ENCODE measurements at places on chromosomes 11 and 22.
A peak's percentile ranks its signal among the peaks of the same experiment; 100 is the strongest.

DNA sequence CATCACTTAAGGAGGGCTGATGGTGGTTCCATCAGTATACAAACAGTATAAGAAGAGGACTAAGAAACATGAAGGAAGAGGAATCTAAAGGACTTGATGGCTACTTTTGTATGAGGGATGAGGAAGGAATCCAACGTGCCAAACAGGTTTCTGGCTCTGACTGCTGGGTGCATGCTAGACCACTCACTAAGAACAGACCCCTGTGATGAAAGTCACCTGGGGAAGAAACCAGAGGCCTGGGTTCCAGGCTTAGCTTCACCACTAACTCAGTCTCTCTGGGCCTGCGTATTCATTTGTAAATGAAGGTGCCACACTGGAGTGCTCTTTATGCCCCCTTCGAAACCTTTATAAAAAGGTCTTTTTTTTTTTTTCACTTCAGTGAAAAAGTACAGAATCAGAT lies 55.1 kb downstream of the AAMDC start:
- no peak for DNase-seq

- DNase-seq: no peak
Measured at GRCh38 chr22:42610186-42610585, 4.5 kb downstream of the POLDIP3 start.

DNA sequence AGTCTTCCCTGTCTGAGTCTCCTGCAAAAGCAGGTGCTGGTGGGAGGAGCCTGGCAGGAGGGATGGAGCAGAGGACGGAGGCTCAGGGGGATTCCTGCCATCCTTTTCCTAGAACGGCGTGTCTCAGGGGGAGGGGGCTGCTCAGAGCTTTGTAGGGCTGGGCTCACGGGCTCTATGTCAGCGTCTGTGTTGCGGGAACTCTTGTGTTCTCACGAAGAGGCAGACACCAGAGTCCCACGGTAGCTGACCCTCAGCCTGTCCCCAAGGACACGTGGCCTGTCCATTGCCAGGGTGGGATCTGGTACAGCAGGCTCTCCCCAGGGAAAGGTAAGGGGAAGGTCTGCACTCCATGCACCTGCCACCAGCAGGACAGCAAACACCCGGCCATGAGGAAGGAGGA lies 1505.2 kb downstream of the TBC1D22A start:
- no peak for DNase-seq

DNA sequence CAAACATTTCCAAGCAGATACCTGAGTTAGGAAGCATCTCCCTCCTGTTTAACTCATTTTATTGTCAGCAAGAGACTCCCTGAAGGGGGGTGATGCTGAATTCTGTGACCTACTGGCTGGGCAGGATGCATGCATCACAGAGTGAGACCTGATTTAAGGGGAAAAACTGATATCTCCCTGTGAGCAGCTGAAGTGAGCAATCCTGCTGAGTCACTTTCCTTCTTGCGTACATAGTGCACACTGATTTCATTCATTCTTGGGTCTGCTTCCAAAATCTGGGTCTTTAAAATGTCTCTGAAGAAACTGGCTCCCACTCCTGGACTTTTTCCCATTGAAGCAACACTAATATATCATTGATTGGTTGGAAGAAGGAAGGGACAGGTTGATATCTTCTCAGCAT lies 23.3 kb downstream of the P4HA3 start:
- DNase-seq: peak; percentile 48

DNA sequence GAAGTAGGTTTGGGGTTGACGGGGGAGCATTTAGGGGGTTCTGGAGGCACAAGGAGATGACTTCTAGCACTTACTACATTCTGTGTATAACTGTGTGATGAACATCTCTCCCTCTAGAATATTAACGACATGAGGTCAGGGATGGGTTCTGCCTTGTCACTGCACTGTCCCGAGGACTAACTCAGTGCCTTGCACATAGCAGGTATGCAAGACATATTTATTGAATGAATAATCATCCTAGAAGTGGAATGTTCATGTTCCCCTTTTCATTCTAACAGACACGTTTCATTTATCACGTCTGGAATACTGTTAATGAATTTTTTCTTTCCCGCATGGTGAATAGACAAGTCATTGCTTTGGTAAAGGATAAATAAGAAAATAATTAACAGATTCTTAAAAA lies 12.6 kb downstream of the SYT13 start:
- DNase-seq: no peak

GRCh38 chr22:42470366-42471082 lies 38.3 kb upstream of the NFAM1 start:
- DNase-seq: no peak

GRCh38 chr11:59787255-59787588 lies 23.4 kb downstream of the MRPL16 start:
- no peak for DNase-seq

DNA sequence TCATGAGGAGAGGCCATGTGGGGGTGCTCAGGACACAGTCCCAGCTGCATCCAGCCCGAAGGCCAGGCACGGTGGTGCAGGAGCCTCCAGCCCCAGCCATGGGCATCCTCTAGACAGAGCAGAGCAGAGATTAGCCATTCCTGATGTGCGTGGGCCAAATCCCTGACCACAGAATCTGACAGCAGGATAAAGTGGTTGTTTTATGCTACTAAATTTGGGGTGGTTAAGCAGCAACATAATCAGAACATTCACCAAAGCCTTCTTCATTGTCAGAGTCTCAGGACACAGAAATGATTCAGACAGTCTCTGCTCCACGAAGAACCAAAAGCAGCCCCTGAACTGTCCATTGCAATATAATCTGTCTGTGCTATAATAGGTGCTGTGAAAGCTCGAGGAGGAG lies 19.7 kb downstream of the RASD2 start:
- DNase-seq: no peak

DNA sequence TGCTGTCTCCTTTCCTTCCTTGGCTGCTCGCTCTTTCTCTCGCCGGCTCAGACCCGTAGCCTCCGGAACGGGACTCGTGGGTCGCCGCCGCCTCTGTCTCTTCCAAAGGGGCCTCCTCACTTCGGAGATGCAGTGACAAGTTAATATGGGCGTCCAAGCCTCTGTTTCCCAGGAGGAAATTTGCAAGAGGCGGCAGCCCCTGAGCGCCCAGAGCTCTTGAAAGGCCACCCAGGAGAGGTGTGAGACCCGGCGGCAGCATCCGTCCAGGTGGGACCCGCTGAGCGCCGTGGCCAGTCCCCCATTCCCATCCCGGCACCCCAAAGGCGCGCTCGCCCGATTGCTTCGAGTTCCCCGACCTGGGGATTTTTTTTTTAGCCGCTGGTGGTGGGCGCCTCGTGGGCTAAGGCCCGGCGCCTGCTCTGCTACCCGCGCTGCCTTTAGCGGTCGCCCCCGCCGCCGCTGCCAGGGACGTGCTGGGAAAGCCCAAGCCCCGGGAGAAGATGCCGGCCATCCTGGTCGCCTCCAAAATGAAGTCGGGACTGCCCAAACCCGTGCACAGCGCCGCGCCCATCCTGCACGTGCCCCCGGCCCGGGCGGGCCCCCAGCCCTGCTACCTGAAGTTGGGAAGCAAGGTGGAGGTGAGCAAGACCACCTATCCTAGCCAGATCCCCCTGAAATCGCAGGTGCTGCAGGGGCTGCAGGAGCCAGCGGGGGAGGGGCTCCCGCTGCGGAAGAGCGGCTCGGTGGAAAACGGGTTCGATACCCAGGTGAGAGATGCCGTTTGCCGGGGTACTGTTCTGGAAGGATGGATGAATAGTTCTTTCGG lies 772 bp downstream of the NAV2 start:
- no peak for DNase-seq

DNA sequence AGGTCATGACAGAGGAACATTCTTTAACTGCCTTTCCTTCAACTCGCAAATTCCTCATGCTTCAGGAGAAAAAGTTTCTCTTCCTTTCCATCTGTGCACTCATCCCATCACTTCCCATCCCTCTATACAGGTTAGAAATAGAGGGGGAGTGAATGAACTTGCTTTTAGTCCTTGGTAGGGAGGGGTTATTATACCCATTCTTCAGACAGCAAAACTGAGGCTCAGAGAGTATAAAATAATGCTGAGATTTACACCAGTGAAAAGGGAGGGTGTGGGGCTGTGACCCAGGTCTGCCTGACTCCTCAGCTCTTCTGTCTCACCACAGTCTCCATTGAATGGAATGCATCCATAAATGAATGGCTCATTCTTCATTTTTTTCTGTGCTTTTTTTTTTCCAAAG lies 109.4 kb upstream of the RCN1 start:
- DNase-seq: no peak

DNA sequence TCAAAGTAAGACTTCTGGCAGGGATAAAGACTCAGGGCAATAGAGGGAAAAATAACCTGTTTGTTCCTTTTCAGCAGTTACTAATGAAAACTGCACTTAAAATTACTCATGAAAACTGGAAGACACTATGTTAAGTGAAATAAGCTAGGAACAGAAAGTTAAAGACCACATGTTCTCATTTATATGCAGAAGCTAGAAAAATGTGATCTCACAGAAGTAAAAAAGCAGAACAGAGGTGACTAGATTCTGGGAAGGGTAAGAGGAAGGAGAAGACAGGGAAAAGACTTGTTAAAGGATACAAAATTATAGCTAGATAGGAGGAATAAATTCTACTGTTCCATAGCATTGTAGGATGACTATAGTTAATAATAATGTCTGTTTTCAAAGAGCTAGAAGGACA lies 22.2 kb downstream of the HPS5 start:
- DNase-seq: no peak

DNA sequence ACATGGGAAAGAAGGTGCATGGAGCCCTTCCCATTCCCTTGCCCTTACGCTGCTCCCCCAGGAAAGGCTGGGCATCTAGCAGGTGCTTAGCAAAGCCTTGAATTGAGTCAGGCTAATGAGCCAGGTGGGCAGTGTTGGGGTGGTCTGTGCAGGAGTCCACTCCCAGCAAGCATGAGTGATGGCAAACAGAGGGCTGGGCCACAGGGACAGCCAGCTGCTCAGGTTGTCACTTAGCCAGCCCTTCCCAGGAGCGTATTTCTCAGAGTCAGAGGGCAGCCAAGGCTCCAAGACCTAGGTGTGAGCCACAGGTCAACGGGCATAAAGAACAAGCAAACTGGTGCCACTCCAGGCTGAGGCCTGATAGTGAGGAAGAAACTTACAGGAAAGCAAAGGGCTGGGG lies 149.8 kb downstream of the DSCAML1 start:
- no peak for DNase-seq

DNA sequence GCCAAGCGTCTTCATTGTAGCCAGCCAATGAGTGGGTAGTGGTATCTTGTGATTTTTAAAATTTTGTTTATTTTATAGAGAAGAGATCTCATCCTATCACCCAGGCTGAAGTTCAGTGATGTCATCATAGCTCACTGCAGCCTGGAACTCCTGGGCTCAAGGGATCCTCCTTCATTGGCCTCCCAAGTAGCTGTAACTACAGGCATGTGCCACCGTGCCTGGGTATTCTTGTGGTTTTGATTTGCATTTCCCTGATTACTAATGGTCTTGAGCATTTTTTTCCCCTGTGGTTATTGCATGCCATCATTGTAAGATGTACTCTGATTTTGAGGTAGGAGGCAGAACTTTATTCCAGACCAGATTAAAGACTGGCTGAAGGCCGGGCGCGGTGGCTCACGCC lies 2.4 kb upstream of the DENND6B start:
- no peak for DNase-seq

DNA sequence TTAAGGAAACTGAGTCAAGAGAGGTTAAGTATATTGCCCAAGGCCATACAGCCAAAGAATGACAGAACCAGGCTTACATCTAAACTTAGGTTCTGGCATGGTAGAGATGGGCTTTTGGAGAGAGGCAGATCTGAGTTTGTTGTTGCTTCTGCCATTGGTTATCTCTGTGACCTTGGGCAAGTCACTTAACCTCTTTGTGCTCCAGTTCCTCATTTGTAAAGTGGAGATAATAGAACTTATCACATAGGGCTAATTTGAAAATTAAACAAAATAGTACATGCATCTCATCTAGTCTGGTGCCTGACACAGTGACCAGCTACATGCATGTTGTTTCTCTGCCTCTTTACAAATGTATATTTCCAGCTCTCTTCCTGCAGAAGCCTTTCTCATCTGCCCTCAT lies 47.0 kb upstream of the PLET1 start:
- no peak for DNase-seq

GRCh38 chr22:19962246-19962908 lies 20.8 kb upstream of the TXNRD2 start:
- DNase-seq: no peak

DNA sequence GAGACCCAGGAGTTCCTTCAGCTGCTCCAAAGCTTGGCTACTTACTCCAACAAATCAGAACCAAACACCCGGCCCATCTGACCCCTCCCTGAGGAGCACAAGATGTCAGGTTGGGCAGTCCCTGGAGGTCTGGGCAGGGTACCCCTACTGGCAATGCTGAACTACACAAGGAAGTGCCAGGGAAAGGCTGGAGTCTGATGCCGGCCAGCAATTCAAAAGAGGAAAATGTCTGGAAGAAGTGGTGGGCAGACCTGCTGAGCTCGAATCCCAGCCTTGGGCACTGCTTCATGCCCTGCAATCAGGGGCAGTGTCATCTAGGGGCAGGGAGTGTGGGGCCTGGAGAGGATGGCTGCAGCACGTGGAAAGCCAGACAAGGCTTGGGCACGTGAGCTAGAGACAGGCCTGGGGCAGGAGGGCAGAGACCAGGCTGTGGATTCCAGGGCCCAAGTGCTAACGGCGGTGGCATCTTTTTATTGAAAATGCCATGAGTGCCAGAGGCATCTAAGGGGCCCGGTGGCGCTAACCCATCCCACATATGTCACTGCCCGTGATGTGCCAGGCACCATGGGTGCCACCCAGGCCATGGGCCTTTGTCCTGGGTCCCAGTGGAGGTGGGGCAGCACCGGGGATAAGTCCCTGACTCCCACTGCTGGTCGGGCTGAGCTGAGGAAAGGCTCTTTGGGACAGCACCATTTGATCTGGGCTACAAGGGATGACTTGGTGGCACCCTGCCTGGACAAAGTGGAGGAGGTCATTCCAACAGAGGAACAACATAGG lies 97.9 kb upstream of the PITPNB start:
- no peak for DNase-seq

DNA sequence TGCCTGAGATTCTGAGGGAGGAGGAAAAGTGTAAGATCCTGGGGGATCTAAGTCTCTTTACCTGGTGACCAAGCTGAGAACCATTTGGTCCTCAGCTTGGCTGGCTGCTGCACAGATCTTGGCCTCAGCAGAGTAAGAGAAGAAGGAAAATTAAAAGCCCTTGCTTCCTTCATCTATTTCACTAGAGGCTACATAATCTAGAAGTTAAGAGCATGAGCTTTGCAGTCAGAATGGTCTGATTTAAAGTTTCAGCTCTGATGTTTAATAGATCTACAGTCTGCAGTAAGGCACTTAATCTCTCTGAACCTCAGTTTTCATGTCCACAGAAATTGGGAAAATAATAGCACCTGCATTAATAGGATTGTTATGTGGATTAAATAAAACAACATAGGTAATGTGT lies 3.1 kb upstream of the ZBTB16 start:
- no peak for DNase-seq

DNA sequence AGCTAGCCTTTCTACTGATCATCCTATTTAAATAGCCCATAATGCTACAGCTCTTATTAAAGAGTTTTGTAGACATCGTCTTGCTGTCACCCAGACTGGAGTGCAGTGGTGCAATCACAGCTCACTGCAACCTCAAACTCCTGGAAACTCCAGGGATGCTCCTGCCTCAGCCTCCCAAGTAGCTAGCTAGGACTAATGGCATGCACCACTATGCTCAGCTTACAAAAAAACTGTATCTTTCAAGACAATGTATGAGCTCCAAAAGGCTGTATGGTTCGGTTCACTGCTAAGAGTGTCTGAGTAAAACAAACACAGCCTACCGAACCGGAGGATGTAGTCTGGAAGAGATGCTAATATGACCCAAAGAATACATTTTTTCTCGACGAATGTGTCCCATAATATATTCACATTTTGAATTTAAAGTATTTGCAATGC lies 2.6 kb downstream of the TAF1D start:
- no peak for DNase-seq

GRCh38 chr11:1232883-1233321 lies 10.0 kb downstream of the MUC5B start:
- peak; percentile 31 for DNase-seq
